ENCODE measurements at places on chromosomes 13 and 19.

DNA sequence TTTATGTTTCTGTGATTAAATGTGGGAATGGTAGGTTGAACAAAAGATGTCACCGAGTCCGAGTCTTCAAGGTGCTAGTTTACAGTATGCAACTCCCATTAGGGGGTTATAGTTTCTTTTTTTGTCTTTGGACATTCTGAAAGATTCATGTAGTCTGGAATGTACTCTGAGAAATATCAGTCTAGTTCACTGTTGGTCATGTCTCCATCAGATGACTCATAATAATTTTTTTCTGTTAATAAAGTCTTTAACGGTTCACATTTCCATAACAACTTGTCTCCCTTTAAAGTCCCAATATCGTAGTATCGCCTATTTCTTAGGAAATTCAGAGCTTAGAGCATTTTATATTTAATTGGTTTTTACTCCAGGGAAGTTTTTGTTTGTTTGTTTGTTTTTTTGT lies 13.5 kb upstream of the ESD start:
- DNase-seq, result no peak

- DNase-seq, result no peak
These were observed 11.9 kb downstream of the SNRPA start for GRCh38 chr19:40762754-40763470.

- DNase-seq, result no peak
These were observed at the start of gene DNAJB1 for GRCh38 chr19:14517840-14518505. Gene DNAJB1, minus strand, starts transcription at chr19:14518397. Its CDS starts 48 bp downstream, at chr19:14518349.

DNA sequence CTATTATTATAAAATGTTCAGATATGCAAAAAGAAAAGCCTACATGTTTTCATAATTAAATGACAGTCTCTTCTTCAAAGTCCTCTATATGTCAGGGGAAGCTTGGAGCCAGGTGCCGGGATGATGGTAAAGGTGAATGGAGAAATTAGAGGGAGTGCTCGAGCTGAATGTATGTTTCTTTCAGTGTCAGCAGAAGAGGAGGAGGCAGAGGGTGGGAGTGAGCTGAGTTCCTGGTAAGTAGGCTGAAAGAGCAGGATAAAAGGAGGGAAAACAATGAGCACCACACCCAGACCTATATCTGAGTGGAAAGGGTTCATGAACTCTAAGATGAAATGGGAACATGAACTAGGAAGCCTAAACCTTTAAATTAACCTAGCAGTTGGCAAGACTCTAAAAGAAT lies 307.6 kb upstream of the NBEA start:
- DNase-seq, result no peak

- no peak for DNase-seq
These were observed 284 bp downstream of the RNF17 start for GRCh38 chr13:24764276-24764630.

- no peak for DNase-seq
These were observed 62.6 kb upstream of the USP29 start for GRCh38 chr19:57057036-57057686.

- no peak for DNase-seq
These were observed 11.6 kb upstream of the RETN start for GRCh38 chr19:7657131-7657751.

GRCh38 chr13:79604752-79605151 lies 123.8 kb downstream of the NDFIP2 start:
- no peak for DNase-seq

DNA sequence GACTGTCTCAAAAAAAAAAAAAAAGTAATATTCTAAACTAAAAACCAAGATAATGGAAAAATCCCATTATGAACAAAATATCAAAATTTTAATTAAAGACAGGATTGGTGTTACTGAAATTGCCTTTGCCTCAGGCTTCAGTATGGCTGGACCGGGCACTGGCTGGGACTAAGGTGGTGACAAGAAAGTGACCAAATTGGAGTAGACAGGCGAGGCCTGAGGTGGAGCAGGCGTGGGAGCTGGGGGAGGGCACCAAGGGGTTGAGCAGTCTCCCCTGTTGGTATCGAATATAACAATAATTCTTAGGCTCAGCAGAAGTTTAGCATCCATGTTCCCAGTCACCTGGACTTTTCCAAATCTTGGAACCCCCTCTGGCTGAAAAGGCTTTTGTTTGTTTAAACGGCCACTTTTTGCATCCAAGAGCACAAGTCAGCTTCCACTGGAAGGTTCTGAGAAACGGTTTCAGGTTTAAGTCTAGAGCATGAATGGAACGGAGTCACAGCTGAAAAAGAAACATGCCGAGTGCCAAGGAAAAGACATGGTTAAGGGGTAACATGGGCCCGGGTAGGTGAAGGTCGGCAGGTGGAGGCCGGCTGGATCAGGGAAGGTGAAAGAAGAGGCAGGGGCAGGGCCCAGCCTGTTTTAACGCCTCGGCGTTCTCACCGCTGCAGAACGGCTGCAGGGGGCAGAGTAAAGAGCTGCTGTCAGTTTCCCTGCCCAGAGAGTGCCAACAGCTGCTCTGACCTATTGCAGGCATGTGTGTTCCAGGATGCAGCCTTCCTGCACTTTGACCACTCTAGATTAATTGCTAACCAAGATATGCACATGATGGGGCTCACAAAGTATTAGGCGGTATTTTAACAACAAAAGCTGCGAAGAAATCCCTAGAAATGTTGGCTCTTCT lies 104.4 kb downstream of the TM9SF2 start:
- no peak for DNase-seq

GRCh38 chr13:84641491-84641890 lies 759.2 kb upstream of the SLITRK1 start:
- DNase-seq, result no peak

DNA sequence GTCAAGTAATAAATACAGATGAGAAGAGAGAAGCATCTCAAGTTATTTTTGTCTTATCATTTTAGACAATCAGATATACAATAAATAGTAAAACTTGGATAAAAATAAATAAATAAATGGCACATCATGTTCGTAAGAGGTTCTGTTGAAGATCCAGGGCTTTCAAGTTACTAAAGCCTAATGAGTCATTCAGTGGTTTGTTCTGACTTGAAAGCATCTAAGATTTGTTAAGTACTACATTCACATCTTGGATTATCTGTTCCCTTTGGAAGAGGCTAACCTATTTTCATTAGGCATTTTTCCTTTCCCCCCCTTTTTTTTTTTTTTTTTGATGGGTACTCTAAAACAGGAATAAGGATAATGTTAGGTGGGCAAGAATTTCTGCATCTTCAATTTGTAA lies 429.3 kb downstream of the PCDH20 start:
- no peak for DNase-seq

- DNase-seq, result no peak
These were observed 41.2 kb upstream of the KCTD4 start for GRCh38 chr13:45242070-45242469.

DNA sequence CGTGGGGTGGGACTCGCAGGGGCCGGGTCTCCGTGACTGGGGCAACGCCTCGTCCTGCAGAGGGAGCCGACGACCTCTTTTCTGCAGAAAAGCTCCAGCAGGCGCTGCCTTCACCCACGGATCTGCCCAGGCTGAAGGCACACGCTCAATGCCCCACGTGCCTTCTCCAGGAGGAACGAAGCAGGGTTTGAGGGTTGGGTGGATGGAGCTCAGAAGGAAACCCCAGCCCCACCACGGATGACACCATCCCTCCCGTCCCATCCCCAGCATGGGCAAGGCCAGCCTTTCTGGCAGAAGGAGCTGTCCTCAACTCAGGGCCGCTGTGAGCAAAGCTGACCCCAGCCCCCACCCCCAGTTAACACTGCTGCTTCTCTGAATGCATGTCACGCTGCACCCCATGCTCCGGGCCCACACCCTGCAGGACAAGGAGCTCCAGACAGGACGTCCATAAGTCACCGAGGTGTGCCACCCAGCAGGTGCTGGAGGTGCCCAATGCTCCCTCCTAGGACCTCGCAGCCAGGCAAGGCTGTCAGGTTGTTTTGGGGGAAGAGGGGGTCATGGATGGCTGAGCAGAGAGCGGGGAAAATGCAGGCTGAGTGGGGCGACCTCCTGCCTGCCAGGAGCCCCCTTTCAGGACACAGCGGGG lies 7.4 kb downstream of the C19orf25 start:
- no peak for DNase-seq

GRCh38 chr19:33437393-33437820 lies 63.9 kb downstream of the CEBPG start:
- no peak for DNase-seq

GRCh38 chr19:3823350-3823713 lies 37.2 kb upstream of the MATK start:
- no peak for DNase-seq

DNA sequence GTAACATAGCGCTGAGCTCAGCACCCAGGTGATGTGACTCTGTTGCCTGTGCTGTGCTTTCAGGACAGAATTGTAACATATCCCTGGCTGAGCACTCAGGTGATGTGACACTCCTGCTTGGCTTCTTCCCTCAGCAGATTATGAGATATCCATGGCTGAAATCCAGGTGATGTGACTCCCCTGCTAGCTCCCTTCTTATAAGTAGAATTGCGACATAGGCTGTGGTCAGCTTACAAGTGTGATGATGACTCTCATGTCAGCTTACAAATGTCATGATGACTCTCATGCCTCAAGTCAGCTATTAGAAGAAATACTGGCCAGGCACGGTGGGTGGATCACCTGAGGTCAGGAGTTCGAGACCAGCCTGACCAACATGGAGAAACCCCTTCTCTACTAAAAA lies 14.3 kb upstream of the ZNF429 start:
- no peak for DNase-seq

Measured in esophagus squamous epithelium (tissue), 5 donors.